NCI-H1417 (cell line): ENCODE measurements at places on chromosomes 6 and 20.

DNA sequence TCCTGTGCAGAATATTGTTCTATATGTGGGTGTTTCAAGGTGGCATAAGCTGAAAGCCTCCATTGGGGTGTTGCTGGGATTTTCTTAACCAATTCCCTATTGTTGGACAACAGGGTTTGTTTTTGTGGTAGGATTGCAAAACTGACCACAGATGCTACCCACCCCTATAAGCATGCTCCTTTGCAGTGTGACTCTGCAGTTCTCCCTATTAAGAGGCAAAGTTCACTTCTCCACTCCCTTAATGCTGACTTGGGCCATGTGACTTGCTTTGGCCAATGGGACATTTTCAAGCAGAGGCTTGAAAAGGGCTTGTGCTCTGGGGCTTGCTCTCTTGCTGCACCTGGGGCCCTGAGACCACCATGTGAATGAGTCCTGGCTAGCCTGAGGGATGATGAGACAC, 8.5 kb upstream of the ANGPT4 start:
- no peak for DNase-seq

- peak; percentile 65 for DNase-seq
Measured at GRCh38 chr6:39156801-39157200, 41.8 kb upstream of the SAYSD1 start.

DNA sequence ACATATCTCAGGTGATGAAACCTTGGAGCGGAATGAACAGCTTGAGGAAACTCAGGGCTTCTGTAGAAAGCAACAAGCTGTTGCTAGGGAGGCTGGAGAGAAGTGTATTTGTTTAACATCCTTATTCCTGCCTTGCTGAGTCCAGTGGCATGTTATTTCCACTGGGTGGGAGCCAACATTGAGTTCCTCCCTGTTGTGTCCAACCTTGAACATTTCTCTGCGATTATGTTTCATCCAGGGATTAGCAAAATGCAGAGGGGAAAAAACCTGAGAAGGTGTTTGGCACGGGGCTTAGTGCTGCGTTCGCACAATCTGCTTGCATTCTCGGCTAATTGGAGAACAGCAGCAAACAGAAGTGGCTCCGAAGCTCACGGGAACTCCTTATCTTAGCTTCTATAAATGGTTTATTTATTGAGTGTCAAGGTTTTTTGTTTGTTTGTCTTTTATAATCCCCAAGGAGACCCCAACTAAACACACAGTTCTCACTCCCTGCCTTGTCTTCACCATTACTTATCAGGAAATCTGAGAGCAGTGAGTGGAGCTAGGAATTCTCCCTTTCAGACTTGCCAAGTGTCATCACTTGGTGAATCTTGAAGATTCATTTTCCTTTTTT, 412.8 kb downstream of the CDC5L start:
- no peak for DNase-seq

GRCh38 chr20:50313827-50314677, 123.4 kb downstream of the CEBPB start:
- no peak for DNase-seq

DNA sequence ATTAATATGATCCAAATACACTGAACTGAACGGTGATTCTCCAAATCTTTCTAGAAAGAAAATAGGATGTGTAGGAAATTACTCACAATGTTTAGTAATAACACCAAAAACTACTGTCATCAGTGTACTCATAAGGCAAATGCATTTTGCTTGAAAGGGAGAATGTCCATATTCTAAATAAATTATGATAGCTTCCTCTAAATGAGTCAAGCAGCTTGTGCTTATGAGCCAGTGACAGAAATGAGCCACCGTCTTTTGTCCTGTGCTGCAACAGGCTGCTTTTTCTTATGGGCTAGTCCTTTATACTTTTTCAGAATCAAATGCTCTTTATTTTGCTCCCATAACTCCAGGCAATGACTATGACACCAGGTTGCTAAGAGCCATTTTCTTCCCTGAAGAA, 4.5 kb upstream of the ZNF451 start:
- DNase-seq: no peak

DNA sequence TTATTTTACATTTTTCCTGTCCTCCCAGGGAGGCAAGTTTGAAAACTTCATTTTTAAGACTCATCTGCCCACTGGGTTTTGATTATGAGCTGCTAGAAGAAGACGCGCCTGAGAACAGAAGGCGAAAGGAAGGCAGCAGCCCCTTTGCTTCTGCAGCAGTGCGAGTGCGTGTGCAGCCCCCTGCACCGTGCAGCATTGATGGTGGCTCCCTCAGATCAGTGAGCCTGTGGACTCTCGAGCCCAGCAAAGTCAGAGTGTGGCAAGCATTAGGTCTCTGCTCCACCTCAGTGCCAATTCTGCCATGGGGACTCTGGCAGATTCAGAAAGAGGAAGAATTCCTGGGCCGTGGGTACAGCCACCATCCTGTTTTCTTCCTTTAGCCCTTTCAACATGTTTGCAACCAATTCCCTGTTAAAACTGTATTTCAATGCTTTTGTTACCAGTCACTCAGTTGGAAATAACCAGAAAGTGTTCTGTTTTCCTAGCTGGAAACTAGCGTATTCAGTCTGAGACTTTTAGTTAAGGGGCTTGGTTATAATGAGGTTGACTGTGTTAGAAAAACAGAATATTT, 134.8 kb upstream of the OGFRL1 start:
- DNase-seq: no peak

- DNase-seq: no peak
Measured at GRCh38 chr6:8494730-8495129, 59.4 kb upstream of the SLC35B3 start.

GRCh38 chr20:37408302-37409193, 62.6 kb downstream of the SRC start:
- DNase-seq: no peak

GRCh38 chr6:7785243-7786035, 59.5 kb downstream of the BMP6 start:
- DNase-seq: peak; percentile 2

DNA sequence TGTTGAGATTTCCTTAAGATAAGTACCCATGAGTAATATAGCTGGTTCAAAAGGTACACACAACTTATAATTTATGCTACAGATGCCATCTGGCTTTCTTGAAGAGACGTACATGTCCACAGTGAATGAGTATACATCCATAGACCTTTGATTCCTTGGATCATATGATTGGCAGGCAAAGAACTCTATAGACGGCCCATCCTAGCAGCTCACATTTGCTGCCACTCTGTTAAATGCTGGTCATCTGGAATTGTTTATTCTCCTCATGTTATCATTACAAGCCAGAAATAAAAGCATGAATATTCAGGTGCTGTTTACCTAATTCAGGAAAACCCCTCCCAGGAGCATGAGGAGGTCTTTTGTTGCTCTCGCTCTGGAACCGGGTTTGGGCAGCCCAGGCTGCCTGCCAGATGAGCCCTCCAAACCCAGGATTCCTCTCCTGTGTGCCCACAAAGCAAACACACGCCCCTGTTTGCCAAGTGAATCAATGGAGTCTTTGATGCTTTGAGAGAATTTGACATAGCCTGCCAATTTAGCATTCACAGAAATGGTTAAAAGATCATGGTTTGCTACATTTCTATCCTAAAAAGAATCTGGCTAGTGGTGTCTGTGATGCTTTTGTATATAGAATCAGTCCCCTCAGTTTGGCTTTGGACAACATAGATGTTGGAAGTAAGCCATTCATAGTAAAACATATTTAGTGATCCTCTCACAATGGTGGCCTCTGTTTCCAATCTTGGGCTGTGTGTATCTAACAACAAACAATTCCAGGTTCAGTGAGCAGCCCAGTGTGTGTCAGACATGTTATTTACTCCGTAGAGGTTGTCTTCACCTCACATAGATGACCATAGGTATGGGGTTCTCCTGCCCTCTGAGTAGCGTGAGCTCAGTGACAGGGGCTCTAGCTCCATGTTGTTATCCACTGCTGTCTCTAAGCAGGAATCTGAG, 17.5 kb upstream of the PLCG1 start:
- no peak for DNase-seq

- DNase-seq: no peak
Measured at GRCh38 chr6:121482004-121482693, 46.7 kb downstream of the GJA1 start.

GRCh38 chr20:49272654-49273053, 5.2 kb downstream of the ZNFX1 start:
- no peak for DNase-seq

- DNase-seq: no peak
Measured at GRCh38 chr6:69818223-69818930, 21.6 kb upstream of the LMBRD1 start.

- DNase-seq: peak; percentile 16
Measured at GRCh38 chr6:80725156-80725930, 618.9 kb downstream of the BCKDHB start.

DNA sequence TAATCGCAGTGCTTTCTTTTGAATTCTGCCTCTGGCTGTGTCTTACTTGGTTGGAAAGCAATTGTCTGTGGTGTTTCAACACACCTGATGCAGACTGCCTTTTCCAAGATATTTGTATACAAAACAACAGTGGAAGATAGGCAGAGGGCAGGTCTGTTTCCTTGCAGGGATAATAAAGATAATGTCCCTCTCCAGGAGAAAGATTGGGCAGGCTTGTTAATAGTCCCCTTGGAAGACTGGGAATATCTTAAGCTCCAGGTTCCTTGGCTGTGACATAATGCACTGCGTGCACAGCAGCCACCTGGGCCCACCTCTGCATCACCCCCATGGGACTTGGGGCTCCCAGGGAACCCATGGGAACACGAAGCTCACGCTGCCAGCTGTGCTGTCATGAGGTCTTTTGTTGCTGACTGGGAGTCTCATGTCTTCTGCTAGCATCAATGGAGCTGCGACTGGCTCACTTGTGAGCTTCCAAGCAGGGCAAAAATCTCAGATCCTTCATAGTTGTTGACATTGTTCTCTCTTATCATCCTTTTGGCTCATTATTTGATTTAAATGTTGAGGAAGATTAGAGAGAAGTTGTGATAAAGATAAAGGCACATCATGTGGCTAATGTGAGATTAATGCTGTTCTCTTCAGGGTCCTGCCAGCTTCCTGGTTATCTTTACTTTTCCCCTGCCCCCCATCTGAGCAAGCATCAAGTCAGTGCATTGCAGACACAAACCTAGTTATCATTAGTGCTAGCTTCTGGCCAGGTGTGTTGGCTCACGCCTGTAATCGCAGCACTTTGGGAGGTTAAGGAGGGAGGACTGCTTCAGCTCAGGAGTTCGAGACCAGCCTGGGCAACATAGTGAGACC, 107.1 kb upstream of the ASF1A start:
- no peak for DNase-seq

DNA sequence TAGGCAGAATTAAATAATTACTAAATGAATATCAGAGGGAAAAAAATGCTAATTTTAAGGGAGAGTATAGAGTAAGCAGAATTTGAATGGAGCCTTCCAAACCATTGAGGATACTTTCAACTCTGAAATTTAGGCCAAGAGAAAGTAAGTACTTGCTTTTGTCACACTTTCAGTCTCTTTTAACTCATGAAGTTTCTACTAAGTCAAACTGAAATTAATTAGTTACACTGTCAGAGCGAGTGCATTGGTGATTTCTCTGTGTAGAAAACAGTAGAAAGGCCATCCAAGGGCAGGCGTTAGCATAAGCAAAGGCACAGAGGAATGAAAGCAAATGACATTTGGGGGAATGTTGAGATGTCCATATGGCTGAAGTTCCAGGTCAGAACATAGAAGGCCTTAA, 92.9 kb downstream of the PLEKHG1 start:
- no peak for DNase-seq

DNA sequence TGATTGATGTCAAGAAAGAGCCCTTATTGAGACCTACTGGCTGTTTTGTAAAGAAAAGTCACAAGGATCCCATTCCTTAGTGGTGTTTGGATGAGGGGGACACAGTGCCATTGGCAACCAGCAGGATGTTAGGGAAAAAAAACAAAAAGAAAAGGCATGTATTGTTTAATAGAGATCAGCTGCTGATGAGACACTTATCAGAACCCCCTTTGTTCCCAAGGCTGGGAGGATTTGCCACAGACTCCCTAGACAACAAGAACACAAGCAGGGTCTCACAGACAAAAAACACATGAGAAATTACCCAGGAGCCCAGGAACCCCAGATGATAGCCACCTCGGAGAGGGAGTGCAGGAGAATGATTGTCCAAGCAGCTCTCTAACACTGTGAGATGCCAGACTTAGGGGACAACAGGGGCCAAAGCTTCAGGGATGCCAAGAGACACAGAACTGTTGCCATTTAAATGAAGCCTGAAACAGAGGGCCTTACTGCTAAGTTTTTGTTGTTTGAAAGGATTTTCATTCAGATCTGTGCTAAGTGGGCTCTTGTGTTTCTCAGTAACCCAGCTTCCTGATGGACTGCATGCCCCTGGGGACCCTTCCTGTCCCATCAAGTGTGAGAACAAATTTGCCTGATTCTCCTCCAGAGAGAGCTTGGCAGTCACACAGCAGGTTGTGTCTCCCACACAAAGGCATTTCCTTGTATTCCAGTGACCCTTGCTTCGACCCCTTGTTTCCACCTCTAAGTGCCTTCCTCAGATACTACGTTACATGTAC, 48.7 kb upstream of the HEY2 start:
- no peak for DNase-seq

GRCh38 chr6:131130554-131130940, 4.7 kb upstream of the AKAP7 start:
- DNase-seq: no peak

DNA sequence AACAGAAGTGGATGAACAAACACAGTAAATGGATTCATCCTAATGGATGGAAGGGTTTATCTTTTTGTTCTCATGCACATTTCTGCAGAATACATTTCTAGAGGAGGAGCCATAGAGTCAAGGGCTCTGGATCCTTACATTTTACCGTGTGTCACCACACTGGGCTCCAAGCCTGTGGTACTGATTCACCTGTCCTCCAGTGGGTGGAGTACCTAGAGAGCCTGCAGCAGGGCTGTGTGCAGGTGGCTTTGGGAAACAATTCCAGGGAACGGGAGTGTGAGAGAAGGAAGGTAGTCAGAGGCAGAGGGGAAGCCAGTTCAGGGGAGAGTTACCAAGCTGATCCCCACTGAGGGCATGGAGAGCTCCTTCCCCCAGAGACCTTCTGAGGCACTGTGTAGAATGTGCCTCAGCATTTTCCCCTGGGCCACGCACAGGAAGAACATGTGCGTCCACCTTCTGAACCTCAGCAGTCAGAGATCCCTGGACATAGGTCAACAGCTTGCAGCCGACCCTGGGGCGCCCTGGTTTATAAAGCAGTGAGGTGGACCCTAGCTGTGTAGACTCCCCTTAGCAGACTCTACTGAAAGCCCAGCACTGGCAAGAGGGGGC, 85.3 kb upstream of the SLC22A23 start:
- DNase-seq: peak; percentile 95

GRCh38 chr20:39611901-39612300, 649.8 kb downstream of the DHX35 start:
- no peak for DNase-seq
